ENCODE measurements at places on chromosomes 4 and X.
A peak's percentile ranks its signal among the peaks of the same experiment; 100 is the strongest.

DNA sequence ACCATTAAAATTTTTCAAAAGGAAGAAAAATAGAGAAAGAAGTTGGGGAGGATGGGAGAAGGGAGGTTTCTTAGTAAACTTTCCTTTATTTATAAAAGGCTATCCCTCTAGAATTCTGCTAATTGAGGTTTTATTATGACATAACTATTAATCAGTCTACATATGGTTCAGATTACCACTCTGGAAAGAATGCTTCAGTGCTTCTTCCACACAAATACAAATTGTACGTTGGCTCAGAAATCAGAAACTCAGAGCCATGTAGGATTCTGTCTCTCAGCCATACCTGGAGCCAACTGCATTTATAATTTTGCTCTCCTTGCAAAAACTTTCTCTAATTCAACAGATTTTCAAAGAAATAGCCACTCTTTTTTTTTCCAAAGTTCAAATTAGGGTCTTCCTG, 37.1 kb downstream of the SRPX start:
- no peak for DNase-seq

DNA sequence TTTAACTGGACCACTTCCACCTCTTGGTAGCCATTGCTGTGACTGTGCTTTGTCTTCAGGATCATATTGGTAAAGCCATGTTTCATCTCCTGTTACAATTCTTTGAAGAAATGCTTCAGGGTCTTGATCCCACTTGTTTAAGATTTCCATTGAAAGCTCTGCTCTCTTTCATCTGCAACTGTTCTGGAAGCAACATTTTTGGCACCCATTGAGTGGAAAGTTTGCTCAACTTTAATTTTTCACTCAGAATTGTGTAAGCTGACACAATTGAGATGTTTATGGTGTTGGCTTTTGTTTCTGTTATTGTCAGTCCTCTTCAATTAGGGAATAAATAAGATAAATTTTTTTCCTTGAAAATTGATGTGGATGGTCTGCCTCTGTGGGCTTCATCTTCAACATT, 237.4 kb downstream of the MAPK10 start:
- no peak for DNase-seq

DNA sequence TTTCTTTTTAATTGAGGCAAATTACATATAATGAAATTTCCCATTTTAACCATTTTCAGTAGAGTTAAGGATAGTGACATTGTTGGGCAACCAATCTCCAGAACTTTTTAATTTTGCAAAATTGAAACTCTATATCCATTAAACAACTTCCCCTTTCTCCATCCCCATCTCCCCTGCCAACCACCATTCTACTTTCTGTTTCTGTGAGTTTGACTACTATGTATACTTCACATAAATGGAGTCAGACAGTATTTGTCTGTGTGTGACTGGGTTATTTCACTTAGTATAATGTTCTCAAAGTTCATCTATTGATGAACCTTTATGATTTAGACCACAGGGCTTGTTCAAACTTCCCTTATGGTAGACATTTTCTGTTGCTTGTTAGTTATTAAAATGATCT, 364.5 kb upstream of the MAD2L1 start:
- DNase-seq: no peak

DNA sequence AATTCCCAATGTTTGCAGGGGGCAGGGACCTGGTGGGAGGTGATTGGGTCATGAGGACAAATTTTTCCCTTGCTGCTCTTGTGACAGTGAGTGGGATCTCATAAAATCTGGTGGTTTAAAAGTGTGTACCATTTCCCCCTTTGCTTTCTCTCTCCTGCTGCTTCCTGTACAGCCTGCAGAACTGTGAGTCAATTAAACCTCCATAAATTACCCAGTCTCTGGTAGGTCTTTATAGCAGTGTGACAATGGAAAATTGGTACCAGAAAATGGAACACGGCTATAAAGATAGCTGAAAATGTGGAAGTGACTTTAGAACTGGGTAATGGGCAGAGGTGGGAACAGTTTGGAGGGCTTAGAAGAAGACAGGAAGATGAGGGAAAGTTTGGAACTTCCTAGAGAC, 108.7 kb upstream of the NPFFR2 start:
- no peak for DNase-seq

GRCh38 chr4:138632856-138633579, 382.6 kb upstream of the NOCT start:
- no peak for DNase-seq

GRCh38 chr4:116603096-116603495, 482.3 kb downstream of the TRAM1L1 start:
- no peak for DNase-seq

DNA sequence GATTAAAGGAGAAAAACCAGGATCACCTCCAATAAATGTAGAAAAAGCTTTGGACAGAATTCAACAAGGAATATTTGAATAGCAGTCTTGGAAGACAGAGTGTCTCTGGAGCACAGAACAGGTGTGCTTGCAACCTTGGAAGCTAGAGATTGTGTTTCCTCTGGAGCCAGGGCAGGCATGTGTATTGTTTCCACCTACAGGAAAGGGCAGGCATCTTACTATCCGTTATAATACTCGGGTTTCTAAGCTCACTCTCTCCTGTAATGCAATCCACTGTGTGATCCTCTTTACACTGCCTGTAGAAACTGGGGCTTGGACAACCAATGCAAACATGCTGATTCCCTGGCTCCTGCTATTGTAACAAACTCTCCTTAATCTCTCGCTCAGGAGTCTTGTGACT, 14.4 kb downstream of the CCDC110 start:
- no peak for DNase-seq

DNA sequence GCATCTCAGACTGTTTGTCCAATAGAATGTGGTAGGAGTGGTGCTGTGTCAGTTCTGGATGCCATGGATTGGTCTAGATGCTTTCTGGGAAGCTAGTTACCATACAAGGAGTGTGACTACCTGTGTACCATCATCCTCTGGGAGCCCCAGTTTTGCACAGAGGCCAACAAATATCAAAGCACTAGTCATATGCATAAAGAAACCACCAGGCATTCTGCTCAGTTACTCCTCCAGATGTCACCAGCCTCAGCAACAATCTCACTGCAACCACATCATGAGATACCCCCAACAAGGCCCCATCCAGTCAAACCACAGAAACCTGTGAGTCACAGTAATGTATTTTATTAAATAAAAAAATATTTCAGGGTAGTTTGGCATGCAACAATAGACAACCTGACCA, 435.8 kb upstream of the CPEB2 start:
- DNase-seq: no peak

DNA sequence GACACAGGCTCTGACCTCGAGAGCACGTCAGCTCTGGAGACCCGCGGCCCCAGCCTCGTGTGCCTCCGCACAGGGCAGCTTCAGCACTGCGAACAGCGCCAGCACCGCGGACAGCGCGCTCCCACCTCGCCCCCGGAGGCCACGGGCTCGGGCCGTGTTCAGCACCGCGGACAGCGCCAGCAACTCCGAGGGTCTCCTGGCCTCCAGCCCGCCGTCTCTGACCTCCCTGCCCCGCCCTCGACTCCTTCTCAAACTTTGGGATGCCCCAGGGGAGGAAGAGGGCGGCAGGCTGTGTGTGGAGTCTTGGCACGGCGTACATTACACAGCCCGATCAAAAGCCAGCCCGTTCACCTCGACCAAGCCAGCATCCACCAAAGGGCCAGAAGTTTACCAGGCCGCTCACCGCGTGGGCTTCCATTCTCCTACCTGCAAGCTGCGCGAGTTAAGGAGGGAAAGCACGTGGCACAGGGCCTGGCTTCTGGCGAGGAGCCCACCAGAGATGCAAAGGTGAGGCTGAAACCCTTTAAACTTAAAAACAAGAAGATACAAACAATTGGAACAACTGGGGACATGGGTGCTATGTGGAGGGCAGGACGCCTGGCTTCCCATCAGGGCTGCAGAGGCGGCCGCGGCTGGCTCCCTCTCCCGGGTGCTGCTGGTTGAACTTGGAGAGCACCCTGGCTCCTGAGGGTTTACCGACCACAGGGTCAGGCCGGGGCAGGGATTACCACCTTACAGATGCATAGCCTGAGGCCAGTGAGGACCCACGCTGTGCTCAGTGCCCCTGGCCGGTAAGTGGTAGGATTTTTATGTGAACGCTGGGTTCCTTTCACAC, 4.5 kb upstream of the NKX1-1 start:
- DNase-seq: peak; percentile 11

DNA sequence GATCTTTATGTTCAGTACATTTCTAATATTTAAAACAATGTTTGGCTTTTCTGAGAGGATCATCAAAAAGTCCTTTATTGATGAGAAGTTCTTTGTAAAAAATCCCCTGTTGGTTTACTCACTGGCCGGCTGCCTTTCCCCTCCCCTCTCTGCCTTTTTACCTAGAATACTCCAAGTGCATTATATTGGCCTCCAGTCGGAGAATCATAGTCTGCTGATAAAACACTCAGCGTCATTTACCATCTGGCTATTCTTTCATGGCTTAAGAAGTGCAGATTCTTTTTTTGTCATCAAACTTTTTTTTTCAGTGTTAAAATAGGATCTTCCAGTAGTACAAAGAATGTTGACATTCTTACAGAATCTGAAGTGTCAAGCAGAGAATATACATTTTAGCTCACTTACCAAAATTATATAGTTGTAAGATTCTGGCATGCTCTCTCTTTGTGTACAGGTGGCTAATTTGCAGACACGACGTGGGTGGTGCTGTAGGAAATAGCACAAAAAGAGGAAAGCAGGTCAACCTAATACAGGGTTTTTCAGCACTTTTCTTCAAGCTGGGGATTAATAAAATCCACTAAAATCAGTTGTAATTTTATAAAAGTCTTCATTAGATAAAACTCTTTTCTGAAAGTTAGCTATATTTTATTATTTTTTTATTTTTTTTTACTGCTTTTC, 731.8 kb downstream of the KCTD8 start:
- no peak for DNase-seq

GRCh38 chr4:139857021-139857420, 191.4 kb downstream of the MGST2 start:
- no peak for DNase-seq

DNA sequence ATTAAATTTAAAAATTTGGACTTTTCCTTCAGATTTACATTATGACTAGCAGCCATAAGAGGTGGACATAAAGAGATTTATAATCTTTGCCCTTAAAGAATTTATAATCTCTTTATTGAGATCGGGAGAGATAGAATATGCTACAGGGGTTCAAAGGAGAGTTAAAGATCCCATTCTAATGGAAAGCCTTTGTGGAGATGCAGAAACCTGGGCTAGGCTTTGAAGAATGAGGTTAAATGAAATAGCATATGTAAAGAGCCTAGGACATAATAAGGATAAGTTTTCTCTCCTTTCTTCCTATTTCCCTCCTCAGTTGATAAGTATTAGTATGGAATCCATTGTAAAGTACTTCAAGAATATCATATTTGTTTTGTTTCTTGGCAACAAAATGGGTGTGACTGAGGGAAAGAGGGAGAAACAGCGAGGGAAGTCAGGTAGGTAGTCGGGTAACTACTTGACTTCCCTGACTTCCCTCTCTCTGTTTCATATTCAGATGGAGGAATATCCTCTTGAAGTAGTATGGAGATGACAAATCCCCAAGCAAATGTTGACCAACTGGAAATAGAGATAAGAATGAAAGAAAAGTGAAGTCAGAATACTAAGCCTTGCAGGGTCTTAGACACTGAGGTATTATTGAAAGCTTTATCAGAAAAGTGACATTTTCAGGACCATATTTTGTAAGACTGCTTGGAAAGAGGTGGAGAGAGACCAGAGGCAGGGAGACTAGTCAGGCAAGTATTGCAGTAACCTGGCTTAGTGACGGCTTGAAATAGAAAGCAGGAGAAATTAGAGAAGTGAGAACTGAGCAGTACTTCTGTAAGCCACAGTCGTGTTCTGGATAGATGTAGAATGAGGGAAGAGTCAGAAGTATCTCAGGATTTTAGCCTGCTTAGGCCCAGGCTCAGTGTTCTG, 82.9 kb downstream of the PDLIM5 start:
- DNase-seq: no peak

DNA sequence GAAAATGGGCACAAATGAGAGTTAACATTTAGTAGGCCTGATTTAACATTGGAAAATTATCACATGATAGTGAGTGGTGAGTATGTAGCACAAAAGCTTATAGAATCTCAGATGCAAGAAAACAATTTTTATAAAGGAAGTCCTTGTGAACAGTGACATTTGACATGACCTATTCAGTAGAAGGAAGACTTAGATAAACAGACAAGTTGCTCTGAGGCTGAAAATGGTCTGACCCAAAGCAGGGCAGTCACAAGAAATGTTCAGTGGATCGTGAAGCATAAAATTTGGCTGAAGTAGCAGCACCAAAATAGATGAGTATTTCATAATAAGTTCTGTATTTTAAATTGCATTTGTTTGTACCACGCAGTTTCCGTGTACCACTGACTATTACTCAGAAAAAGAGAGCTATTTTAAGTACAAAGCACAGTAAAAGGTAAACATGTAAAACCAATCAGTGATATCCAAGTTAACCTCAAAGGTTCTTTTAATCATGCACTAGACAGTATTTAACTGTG, 605.7 kb upstream of the PABPC4L start:
- DNase-seq: no peak

GRCh38 chr4:147482281-147482680, 1.4 kb downstream of the EDNRA start:
- no peak for DNase-seq

DNA sequence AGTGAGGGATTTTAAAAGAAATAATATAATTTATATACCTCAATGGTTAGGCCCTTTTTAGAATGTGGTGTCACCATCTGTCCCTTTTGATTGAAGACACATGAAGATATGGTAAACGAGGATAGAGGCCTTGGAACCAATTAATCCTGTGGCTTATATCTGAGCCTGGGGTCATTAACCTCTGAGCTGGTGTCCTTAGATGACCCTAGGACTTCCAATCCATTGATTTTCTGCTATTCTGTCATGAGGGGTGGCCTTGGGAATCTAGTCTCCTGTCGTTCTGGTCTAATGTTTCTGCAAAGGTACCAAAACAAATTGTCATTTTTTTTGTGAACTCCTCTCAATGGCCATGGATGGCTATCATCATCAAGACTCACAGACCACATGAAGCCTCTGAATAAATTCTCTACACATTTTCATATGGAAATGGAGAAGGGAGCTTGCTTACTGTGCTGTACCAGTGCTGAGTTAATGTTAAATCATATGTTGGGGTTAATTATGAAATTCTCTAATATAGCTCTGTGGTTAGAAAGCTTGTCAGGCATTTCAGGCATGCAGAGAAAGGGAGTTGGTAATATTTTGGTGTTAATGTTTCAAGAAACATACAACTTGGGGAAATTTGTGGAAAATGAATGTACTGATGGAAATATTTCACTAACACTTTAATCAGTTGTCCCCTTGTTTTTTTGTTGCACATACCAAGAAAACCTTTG, 204.2 kb upstream of the IL15 start:
- no peak for DNase-seq

DNA sequence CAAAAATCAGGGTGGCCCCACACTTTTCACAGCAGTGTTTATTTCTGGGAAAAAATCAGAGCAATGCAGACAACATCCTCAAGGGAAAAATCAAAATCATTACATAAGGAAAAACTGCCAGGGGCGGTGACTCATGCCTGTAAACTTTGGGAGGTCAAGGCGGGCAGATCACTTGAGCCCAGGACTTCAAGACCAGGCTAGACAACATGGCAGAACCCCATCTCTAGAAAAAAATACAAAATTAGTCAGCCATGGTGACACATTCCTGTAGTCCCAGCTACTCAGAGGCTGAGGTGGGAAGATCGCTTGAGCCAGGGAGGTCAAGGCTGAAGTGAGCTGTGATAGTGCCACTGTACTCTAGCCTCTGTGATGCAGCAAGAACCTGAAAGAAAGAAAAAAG, 102.8 kb downstream of the NAF1 start:
- no peak for DNase-seq

GRCh38 chr4:6680372-6681034, 13.2 kb upstream of the S100P start:
- no peak for DNase-seq

GRCh38 chrX:57379296-57379695, 92.8 kb downstream of the FAAH2 start:
- no peak for DNase-seq

Measured in CD4-positive, alpha-beta T cell treated with Interleukin-2 at 100 ng/mL for 4 hours (primary cell).